Mesenteric fat pad (tissue), 1 donor: ENCODE measurements at places on chromosomes 3 and 15.

DNA sequence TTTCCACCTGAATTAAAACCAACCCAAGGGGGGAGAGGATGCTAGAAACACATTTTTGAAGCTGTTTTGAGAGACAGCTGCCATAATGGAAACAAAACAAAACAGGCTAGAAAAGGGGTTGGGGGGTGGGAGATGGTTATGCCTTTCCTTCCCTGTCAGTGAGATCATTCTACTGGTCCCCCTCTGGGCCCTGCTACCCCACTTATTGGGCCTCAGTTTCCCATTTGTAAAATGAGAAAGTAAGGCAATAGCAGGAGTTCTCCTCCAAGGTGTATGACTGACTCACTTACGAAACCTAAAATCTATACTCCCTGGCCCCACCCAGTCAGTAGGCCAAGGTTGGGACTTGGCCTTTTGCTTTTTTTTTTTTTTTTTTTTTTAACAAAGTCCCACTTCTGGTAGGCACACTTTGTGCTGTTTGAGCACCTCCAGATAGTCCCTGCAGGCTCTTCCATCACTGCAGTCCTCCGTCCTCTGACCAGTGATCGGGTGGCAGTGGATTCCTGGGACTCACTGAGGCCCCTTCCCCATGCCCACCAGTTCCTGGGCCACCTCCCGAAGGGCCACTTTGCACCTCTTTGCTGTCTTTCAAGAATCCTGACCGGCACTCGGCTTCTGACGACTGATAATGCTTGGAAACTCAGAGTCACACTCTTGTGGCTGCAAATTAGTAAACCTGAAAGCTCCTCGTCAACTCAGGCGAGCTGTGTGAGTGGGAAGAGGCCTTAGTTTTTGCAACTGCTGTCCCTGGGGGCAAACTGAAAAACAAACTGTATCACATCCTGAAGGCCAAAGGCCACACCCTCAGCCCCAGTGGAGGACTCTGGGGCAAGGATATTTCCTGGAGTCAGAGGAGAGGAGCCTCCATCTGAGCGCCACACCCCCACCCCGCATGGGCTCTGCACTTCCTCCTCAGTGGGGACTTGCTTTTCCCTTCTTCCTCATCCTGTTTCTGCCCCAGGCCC, 6.7 kb upstream of the PSTPIP1 start:
- peak; percentile 89 for DNase-seq

DNA sequence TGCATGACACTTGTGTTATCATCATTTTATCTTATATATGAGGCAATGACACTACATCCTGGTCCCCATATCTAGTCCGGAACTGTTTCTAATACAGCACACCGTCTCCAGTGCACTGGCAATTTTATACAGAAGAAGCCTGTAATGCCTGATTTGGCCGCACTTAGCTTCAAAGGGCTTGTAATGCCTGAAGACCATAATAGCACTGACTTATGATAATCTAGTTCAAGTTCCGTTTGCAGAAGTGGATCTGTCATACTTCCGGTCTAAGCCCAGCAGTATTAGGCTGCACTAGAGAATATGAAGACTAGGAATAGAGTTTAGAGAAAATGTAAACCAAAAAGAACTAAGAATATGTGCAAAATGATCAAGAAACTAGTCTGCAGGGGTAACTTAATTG, 1.3 kb downstream of the BNIP2 start:
- DNase-seq: no peak

DNA sequence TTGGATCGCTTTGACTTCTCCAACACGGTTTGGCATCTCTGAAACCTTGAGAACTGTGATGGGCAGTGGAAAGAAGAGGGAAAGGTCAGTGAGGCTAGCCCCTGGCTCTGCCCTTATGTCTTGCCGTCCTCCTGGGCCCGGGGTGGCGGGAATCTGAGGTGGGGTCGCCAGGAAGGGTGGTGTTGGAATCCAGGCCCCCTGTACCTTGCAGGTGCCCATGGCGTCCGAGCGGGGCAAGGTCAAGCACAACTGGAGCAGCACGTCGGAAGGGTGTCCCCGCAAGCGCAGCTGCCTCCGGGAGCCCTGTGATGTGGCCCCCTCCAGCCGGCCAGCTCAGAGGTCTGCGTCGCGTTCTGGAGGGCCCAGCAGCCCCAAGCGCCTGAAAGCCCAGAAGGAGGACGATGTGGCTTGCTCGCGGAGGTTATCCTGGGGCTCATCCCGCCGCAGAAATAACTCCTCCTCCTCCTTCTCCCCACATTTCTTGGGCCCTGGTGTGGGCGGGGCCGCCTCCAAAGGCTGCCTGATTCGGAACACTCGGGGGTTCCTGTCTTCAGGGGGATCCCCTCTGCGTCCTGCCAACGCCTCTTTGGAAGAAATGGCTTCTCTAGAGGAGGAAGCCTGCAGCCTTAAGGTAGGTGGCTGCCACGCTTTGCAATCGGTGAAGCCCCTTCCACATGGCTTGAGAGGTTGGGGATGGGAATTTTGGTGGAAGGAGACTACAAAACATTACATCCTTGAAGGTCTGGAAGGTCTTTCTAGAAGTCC, 907 bp downstream of the TATDN2 start:
- no peak for DNase-seq

DNA sequence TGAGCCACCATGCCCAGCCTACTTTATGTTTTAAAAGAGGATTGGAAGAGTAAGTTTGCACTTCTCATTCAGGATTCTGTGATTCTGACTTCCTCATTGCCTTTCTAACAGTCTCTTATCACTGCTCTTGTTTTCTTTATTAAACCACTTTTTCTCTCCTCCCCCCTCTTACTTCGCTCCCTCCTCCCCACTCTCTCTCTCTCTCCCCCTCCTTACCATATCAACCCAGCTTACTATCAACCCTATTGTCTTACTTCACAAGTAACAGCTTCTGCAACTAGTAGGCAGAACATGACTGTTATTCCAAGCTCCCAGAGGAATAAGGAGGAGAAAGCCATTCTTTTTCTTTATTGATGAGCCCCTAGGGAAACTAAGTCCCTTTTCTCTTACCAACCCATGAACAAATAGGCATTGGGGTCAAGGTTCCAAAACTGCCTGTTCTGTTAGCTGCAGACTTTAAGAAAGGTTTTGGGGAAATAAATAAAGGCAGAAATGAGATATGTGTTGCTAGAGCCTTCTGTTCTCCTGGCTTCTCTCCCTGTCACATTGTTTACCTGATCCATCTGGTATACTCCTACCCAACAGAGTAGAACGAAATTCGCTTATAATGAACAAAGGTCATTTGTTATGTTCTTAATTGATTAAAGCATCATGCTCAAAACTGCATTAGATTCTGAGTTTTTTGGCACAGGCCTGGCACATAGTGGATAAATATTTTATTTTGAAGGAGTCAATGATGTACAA, 56.4 kb upstream of the RASGRP1 start:
- DNase-seq: no peak

DNA sequence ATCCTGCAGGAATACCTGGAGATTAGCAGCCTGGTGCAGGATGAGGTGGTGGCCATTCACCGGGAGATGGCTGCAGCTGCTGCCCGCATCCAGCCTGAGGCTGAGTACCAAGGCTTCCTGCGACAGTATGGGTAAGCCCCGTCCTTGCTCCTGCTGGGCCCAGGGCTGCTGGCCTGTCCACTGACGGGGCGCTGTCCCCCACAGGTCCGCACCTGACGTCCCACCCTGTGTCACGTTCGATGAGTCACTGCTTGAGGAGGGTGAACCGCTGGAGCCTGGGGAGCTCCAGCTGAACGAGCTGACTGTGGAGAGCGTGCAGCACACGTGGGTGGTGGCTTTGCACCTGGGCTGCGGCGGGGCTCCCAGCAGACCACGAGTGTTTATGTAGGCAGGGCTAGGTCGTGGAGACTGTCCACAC, 5.0 kb downstream of the FES start:
- DNase-seq: no peak

- DNase-seq: peak; percentile 65
Observed at GRCh38 chr3:119084371-119085069, 49.9 kb upstream of the IGSF11 start.

- DNase-seq: no peak
Observed at GRCh38 chr15:78040653-78041244, 36.8 kb downstream of the TBC1D2B start.

- no peak for DNase-seq
Observed at GRCh38 chr15:62647202-62647842, 395.2 kb upstream of the TPM1 start.

GRCh38 chr3:60826511-60826910, 424.7 kb downstream of the FHIT start:
- no peak for DNase-seq

GRCh38 chr3:76039431-76039830, 254.1 kb upstream of the ZNF717 start:
- no peak for DNase-seq

DNA sequence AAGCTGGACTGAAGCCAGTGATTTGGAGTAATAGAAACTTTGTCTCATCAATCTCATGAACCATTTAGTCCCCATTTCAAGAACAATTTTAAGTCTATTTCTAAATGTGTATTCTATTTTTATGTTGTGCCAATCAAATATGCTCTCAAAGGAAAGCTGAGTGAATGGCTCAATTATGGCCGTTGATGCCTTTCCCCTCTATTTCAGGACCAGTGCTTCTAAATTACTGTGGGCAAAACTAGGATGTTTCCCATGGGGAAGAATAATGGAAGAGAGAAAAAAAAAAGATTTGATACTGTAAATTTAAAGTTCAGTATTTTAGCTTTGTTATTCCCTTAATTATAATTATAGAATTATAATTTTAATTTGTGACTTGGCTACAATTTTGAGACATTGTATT, 110.1 kb downstream of the CADM2 start:
- DNase-seq: no peak

DNA sequence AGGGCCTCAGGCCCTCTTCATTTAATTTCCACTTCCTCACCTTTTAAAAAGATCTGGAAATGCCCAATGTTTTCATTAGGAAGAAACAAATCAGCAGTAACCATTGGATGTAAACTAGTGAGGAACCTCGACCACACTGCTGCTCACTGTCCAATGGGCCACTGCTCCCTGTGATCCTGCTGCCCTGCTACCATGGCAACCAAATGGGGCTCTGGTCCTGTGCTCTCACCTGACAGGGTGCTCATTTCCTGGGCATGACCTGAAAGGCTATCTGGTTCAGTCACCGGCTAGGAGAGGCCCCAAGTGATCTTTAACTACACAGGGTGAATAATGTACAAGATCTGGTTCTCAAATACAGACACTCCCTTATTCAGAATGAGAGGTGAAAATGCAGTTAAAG, 54.6 kb downstream of the ARHGEF3 start:
- DNase-seq: no peak

- no peak for DNase-seq
Observed at GRCh38 chr3:192445770-192446644, 281.3 kb downstream of the FGF12 start.

- DNase-seq: peak; percentile 98
Observed at GRCh38 chr3:15601399-15602145, at the start of the genes BTD and HACL1. Gene BTD, plus strand, starts transcription at chr3:15601745. Its CDS starts 33,695 bp downstream, at chr3:15635440. Gene HACL1, minus strand, starts transcription at chr3:15601569. Its CDS starts 106 bp downstream, at chr3:15601463.

- no peak for DNase-seq
Observed at GRCh38 chr3:50635066-50635465, 18.1 kb downstream of the MAPKAPK3 start.

DNA sequence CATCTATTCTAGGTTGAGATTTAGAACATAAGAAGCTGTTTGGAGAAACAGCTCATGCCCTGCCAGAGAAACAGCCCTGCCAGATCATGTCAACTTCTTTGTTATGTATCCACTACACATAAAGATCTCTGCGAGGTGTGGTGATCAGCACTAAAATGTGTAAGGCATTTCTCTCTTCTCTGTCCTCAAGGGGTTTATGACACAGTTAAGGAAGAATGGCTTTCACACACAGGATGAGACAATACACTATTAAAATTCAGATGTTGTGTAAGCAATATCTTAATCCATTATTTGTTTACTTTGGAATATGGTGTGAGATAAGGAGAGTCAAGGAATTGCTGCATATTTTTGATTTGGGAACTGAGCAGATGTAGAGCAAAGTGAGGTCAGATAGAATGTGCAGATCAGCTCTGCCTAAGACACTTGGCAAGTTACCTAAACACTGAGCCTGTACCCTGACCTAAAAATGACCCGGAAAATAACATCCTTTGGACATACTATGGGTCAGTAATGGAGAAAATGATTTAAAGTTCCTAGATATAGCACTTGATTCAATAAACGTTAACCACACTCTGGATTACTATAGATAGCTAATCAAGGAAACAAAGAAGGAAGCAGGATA, 434.7 kb upstream of the PDZRN3 start:
- no peak for DNase-seq

- no peak for DNase-seq
Observed at GRCh38 chr3:111392894-111393398, 149.1 kb upstream of the CD96 start.

DNA sequence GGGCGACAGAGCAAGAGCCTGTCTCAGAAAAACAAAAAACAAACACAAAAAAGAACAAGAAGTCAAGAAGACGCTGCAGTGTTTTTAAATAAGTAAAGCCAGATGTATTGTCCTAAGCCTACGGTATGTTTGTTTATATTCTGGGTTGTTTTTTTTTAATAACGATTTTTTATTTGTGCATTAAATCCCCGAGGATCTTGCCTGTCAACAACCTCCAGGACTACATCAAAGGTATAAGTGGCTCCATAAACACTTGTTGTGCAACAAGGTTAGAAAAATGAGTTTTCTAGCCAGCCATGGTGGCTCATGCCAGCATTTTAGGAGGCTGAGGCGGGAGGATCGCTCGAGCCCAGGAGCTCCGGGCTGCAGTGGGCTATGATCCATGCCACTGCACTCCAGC, 26.1 kb downstream of the ITGB5 start:
- DNase-seq: no peak

DNA sequence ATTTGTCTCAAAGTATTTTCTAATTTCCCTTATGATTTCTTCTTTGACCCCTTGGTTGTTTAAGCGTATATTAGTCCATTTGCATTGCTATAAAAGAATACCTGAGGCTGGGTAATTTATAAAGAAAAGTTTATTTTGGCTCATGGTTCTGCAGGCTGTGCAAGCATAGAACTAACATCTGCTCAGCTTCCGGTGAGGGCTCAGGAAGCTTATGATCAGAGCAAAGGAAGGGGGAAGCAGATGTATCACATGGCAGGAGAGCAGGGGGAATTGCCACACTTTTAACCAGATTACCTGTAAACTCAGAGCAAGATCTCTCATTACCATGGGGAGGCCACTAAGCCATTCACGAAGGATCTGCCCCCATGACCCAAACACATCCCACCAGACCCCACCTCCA, 148.2 kb downstream of the PDE8A start:
- DNase-seq: no peak

GRCh38 chr3:159616234-159616825, 372.3 kb upstream of the IL12A start:
- DNase-seq: no peak
